ENCODE measurements at places on chromosomes 2 and 18. TPM values are rescaled to one million over a fixed set of nuclear protein-coding genes. Genes with fewer than 3 reads are reported as not detected.

The LYPD6B gene
- 23.6 TPM for total RNA-seq

DNA sequence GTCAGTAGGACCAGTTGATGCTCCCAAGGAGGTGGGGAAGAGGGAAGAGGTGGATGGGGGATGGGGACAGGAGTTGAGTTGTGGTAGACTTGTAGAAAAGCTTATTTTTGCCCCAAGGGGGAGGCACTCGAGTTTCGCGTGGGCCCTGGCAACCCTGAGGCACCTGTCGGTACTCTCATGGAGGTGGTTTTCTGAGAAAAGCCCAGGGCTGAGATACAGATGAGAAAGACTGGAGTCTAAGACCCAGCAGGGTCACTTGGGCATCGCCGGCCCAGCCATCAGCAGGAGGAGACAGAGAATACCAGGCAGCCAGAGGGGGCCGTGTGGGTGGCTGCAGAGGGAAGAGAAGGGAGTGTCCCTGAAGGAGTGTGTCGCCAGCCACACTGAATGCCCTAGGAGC lies 57.7 kb upstream of the HPCAL1 start:
- DNase-seq, result no peak

The CKAP2L gene
- 35.7 TPM for total RNA-seq

The CASP8 gene
- 12.6 TPM for total RNA-seq

- DNase-seq, result no peak
These were observed 45.0 kb upstream of the EML4 start for GRCh38 chr2:42124011-42124785.

GRCh38 chr18:63539904-63540510 lies 2.2 kb upstream of the SERPINB12 start:
- peak; percentile 51 for DNase-seq

GRCh38 chr18:6943143-6943542 lies 174.5 kb downstream of the LAMA1 start:
- DNase-seq, result no peak

DNA sequence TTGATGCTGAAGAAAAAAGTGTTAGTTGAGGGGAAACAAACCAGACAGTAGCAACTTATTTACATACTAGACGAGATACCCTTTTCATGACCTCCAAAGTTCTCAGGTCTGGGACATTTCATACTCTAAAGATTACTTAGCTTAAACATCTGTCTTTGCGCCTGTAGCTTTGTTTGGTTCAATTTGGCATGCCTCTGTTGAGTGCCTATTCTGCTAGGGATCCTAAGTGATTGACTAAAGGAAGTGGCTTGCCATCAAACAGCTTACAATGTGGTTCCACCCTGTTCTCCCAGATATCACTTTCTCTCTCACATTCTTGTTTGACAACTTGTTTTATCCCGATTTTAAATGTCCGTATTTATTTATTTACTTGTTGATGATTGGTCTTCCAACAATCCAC lies 488.8 kb downstream of the PARD3B start:
- no peak for DNase-seq

DNA sequence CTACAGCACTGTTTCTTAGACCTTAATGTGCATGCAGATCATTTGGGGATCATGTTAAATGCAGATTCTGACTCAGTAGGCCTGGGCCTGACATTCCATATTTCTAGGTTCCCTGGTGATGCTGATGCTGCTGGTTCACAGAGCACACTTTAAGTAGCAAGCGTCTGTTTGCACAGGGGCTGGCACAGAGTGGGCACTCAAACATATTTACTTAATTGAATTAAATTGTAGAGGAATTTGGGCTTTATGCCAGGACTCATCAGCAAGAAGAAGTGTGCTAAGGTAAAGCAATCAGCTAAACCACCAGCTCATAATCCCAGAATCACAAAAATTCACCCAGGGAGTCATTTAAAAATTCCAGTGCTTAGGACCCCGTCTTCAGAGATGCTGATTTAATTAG lies 25.1 kb upstream of the INPP4A start:
- no peak for DNase-seq

DNA sequence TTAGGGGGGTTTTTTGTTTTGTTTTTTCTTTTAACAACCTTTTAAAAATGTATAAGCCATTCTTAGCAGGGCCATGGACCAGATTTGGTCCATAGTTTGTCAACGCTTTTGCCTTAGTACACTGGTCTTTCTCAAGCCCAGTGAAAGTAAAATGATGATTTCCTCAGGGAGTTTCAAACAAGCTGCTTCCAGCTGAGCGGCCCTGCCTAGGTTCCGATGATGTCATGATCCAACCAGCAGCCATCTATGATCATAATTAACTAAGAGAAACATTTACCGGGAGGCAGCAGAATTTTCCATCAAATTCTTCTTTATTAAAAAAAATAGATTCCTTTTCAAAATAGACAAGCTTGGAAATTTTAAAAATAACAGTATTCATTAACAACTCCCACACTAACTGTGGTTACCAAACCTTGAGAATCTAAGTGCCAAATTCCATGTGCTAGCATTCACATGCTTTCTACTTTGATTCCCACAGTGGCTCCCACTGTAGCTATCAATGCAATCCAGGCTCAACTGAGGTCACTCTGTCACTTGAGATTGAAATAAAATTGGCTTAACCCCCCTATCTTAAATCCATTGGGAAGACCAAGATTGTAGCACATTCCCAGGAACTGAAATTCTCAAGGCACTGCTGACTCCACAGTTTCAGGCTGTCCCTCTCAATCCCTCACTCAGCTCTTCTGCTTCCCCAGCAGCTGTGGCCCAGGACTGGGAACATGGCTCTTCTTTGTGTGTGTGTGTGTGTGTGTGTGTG lies 148.9 kb downstream of the RNF152 start:
- DNase-seq, result no peak

- no peak for DNase-seq
These were observed 15.4 kb downstream of the SLC35F5 start for GRCh38 chr2:113741091-113741490.

The ANKRD29 gene
- total RNA-seq, result 0.29 TPM

The VSNL1 gene
- total RNA-seq, result not detected

DNA sequence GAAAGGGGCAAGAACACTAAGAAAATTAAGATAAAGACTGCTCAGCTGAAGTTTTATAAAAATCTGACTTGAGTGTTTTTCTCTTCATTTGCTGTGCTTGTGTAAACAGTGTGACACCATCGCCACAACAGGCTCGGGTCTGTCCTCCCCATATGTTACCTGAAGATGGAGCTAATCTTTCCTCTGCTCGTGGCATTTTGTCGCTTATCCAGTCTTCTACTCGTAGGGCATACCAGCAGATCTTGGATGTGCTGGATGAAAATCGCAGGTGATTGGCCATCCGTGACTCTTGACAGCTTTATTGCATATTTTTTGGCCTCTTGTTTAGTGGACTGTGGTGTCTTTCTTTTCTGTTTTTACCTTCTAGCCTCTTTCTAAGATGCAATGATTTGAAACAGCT lies 22.1 kb downstream of the MFF start:
- no peak for DNase-seq

All from HFFc6 (cell line).